NCI-H2081 treated with DMSO at 0.1 percent for 48 hours (cell line): ENCODE measurements at places on chromosomes 12 and 14.

DNA sequence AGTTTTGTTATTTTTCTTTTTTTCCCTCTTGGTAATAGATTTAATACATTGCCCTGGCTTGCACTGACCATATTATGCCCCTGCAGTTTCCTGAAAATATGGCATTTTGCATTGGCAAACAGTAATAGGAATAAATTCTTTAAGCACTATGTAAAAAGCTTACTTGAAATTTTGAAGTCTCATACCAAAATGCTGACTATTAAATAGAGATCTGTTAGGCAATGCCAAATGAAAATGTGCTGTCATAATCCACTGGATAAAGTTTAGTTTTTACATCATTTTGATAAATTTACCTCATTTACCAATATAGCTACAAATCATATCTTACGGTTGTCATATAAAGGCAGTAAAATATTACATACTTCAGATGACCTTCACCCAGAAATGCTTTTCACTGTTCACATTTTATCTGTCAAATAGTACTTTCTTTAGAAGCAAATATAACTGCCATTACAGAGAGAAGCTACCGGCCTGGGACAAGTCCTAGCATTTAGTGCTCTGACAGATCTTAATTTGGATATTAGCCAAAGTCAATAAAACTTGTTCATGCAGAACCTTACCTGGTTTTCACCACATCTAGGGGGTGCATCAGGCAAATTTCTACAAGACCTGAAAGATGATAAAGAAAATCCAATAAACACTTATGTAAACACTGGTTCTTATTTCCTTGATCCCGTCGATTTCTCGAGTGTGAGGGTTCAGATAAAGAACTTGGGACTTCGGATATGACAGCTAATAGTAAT is 212.9 kb downstream of the PAX9 start:
- DNase-seq = no peak

DNA sequence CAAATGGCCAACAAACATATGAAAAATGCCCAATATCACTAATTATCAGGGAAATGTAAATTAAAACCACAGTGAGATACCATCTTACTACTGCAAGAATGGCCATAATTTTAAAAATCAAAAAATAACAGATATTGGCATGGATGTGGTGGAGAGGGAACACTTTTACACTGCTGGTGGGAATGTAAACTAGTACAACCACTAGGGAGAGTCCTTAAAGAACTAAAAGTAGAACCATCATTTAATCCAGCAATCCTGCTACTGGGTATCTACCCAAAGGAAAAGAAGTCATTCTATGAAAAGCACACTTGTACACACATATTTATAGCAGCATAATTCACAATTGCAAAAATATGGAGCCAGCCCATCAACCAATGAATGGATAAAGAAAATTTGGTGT is 459.7 kb downstream of the GXYLT1 start:
- DNase-seq = no peak

GRCh38 chr12:126772171-126772864 is 1494.7 kb upstream of the TMEM132C start:
- no peak for DNase-seq

- no peak for DNase-seq
Measured at GRCh38 chr14:84065811-84066210, 1464.1 kb upstream of the FLRT2 start.

DNA sequence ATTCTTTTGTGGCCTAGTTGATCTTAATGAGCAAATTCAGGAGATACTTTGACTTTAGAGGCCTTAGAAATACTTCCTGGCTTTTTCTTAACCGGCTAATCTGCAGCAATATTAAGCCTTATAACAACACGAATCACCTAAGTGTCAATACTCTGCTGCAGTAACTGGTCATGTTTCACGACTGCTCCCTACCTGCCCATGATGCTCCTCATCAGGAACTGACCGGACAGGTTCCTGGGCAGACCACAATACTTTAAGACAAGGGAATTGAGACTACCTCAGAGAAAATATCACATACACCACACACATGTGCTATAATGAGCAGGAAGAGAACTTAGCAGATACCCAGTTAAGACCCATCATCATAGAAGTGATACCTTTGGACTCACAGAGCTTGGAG is 211.9 kb upstream of the BMP4 start:
- DNase-seq = no peak

- DNase-seq = no peak
Measured at GRCh38 chr14:64562436-64562835, 12.7 kb downstream of the PPP1R36 start.

DNA sequence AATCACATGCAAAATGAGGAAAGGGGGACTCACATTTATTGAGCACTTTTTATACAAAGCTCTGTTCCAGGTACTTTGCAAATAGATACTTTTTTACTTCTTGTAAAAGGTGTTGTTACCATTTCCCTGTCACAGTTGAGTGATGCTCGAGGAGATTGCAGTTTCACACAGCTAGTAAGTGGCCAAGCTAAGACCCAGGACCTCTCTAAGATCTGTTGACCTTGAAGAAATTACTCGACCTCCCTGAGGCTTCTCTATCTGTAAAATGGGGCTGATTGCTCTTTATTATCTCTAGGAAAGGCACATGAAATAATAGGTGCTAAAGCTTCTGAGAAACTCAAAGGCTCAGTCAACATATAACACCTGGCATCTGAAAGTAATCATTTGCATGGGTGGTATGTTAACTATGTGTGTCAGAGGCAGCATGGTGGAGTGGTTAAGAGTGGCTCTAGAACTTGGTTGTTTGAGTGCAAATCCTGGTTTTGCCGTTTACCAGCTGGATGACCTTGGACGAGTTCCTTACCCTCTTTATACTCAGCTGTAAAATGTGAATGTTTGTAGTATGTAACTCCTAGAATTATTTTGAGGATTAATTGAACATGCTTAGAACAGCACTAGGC is 41.5 kb downstream of the IFT81 start:
- DNase-seq = no peak

DNA sequence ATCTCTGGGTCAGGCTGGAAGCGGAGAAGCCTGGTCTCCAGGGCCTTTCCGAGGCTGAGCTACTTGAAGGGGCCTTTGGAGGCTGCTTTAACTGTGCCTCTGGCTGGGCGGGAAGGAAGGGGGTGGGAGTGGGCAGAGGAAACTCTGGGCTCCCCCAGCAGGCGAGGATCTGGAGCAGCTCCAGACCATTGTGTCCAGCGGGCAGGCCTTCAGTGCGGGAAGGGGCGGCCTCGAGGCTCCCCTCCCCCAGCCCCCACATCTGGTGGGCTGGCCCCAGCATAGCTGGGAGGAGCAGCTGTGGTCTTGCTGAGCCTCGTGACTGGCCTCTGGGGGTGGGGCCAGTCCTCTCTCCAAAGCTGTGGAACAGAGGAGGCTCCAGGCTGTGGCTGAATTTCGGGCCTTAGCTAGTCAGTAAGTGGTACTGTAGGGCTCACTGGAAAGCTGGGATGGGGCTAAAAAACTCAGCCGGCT is 3.4 kb downstream of the TAMALIN start:
- no peak for DNase-seq

GRCh38 chr14:34817768-34818167 is 57.4 kb downstream of the BAZ1A start:
- DNase-seq = no peak

DNA sequence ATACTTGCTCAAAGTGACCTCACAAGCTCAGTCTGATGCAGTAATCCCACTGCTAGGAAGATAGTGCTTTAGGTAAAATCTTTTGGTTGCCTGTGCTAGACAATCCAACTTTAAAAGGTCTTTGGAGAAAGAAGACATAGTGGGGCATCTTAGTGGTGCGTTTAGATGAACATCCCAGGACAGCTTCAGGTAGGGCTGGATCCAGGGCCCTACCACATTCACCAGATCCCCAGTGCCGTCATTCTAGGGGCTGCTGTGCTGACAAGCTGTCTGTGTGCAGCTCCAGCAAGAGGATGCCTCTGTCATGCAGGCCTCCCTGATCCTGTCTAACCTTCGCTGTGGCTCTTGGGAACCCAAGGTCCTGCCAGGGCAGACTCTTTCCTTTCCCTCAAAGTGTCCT is 100.7 kb upstream of the EIF5 start:
- DNase-seq = no peak

GRCh38 chr12:70032076-70032475 is 207.0 kb downstream of the MYRFL start:
- no peak for DNase-seq

GRCh38 chr12:98757455-98757854 is 112.4 kb downstream of the APAF1 start:
- no peak for DNase-seq

DNA sequence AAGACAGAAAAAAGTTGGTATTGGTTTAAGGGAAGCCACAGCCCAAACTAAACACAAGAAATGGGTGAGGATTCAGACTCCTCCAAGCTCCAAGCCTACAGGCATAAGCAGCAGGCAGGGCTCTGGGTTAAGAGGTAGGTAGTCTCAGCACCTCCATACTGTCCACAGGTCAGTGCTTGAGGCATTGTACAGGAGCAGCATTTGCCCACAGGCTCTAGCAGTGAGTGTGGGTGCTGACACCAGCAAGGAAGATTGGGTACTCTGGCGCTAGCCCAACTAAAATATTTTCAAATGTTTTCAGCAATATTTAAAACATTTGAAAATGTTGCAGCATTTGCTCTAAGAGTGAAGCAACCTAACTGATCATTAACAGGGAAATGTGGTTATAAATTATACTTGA is 33.1 kb downstream of the FERMT2 start:
- no peak for DNase-seq

DNA sequence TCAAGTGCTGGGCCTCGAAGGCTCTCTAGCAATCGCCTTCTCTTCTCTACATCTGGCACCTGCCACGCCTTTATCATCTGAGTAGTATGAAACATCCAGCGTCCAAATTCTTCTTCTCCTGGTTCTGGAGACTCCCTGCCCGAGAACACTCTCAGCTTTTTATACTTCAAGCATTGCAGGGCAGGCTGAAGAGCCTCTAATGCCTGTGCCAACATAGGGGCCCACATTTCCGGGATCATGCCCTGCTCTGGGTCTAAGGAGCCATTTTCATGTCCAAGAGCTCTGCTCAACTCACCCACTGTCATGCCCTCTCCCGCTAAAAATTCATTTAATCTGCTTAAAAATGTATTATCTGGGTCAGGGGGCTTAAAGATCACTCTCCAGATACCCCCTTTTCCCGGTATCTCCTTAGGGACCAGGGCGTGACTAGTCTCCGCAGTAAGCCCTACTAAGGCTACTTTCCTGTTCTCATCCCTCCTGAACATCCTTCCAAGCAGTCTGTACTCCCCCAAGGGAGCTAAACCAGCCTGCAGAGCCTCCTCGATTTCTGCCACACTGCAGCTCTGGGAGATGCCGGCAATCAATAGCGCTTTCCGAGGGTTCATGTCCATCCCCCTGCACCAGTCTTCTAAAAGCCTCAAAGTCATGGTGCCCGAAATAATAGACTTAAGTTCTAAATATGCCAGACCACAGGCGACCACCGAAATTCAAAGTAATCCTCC is 940 bp downstream of the MOAP1 start:
- no peak for DNase-seq

GRCh38 chr14:97706819-97707218 is 909.6 kb downstream of the VRK1 start:
- DNase-seq = no peak

GRCh38 chr14:77830692-77831091 is 30.8 kb downstream of the ADCK1 start:
- DNase-seq = no peak
